Stimulated activated CD8-positive, alpha-beta memory T cell treated with anti-CD3 and anti-CD28 coated beads, Interleukin-4, amount 100 ng/mL, for 48 hours (primary cell): ENCODE measurements at places on chromosomes 5 and 9.

- DNase-seq, result no peak
These were observed 48.2 kb downstream of the P4HA2 start for GRCh38 chr5:132179405-132179804.

DNA sequence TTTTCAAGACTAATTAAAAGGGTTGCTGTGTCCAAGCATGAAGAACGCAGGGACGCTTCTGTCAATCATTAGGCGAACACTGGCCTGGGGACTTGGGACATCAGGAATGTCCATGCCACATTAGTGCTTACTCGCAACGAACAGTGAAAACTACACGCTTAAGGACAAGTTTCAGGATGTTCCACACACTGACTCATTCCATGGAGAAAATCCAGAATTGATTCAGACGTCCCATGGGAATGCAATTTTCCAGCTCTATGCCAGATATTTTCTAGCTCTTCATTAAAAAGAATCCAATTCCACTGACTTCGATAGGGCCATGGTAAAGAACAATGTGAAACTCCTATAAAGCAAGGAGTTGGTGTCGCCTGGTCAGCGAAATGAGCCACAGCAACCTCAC, 98.2 kb downstream of the CAMSAP1 start:
- no peak for DNase-seq

GRCh38 chr5:40385544-40385943, 294.2 kb upstream of the PTGER4 start:
- no peak for DNase-seq

DNA sequence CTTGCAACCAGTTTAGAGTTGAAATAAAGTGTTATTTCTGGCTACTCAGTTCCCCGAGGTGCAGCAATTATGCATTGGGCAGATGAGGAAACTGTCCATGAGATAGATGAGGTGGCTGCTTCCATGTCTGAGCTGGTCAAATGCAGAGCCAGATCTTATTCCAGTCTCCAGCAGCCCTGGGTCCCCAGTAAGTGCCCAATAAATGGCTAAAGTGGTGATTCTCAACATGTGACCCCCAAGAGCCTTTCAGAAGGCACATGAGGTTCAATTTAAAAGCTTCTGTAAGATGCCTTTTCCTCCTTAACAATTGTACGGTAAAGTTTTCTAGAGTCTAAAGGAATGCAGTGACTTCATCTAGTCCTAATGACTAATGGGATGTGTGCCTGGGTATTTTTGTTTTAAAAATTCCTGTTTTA, 17.5 kb downstream of the ATOX1 start:
- DNase-seq, result no peak

DNA sequence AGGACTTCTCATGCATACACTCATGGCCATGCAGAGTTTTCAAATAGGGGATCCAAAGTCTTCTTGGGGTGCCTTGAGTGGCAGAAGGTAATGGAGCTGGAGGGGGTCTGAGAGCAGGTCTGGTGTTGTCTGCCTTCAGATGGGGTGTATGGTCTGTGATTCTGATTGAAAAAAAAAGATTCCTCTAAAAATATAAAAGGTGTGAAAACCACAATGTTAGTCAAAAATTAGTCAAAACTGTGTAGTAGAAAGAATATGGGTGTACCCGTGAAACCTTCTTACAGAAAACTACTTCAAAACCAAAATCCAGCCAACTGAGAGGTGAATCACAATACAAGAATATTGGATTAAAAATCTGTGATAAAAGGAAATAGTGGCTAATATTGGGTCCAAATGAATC, 20.1 kb downstream of the DOCK2 start:
- no peak for DNase-seq

GRCh38 chr5:126778675-126779403, 1.9 kb downstream of the LMNB1 start:
- no peak for DNase-seq

- DNase-seq, result no peak
These were observed 638.9 kb downstream of the RAB3C start for GRCh38 chr5:59221769-59222168.

- no peak for DNase-seq
These were observed 12.3 kb downstream of the IFNA21 start for GRCh38 chr9:21154018-21154608.

DNA sequence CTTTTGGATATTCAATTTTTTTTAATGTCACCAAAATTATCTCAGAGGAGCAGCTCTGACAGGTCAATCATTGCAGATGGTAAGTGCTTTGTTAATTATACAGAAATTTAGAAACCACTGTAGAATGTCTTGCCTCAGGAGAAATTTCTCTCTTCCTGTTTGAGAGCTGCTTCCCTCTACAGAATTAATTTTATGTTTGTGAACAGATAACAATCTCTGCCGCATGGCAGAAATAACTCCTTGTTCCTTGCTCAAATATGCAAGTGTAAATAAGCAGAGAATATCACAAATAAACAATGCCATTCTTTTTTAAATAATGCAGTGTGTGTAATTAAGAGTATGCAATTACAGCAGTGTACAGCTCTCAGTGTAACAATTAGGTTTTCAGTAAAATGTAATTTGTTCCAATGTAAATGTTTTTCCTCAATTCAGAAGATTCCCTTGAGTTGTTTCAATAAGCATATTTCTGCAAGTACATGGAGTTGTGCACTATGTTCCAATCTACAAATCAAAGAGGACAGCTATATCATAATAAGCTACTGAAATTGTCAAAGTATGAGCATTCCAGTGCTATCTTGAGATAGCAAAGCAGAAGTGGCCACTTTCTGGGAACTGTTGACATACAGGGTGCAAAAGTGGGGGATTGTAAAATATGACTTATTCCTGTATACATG, 1012.8 kb downstream of the MAT2B start:
- DNase-seq, result no peak

GRCh38 chr5:180376511-180376910, 23.4 kb upstream of the GFPT2 start:
- DNase-seq, result no peak

- DNase-seq, result no peak
These were observed 171.6 kb downstream of the RASEF start for GRCh38 chr9:82891321-82891720.

DNA sequence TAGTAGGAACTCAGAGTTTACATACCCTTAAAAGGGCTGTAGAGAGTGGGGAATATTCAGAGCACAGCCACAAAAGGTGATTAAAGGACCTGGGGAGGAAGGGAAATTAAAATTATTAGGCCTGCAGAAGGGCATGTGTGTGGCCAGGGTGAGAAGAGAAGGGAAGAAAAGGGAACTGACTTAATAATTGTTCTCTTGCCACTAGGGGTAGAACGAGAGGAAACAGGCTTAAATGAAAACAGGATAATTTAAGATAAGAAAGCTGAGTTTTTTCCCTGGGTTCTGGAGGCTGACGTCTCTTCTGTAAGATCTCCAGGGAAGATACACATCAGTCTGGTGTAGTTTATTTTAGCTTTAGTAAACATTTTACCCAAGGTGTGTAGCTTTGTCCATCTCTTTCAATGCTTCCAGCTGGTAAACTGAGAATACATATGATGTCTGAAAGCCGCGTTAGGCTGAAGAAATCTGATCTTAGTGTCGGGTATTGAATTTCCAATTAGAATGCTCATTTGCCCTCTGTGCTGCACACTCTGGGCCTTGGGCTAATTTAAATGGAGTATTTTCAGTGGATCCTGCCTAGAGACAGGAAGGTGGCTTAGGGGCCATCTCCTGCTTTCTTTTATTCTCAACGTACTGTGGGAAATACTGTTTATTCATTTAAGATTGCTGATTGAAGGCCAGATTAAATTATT, 416.8 kb downstream of the TMEM38B start:
- no peak for DNase-seq

- DNase-seq, result no peak
These were observed 184.0 kb upstream of the GDNF start for GRCh38 chr5:38023799-38024198.

DNA sequence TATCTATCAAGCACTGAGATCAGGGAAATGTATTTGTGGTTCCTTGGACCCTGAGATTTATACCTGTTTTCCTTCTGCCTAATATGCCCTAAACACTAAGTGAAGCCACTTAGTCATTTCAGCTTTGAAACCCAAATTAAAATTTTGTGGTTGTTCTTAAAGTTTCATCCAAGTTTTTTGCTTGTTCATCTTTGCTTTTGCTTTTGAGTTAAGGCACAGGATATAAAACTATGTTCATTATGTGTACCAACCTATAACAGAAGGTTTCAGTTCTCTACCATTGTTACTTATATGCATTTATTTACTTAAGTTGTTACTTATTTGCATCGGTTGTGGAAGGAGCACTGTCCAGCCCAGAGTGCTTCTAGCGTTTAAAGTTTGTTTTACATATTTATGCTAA, 382.3 kb downstream of the PTPRD start:
- no peak for DNase-seq
